ENCODE measurements at places on chromosomes 7 and 10.

- DNase-seq, result no peak
Measured at GRCh38 chr7:106082087-106082854, 29.8 kb downstream of the SYPL1 start.

- no peak for DNase-seq
Measured at GRCh38 chr7:8295638-8296361, 33.8 kb upstream of the ICA1 start.

GRCh38 chr10:31770307-31770902 lies 158.2 kb downstream of the ARHGAP12 start:
- peak; percentile 67 for DNase-seq

DNA sequence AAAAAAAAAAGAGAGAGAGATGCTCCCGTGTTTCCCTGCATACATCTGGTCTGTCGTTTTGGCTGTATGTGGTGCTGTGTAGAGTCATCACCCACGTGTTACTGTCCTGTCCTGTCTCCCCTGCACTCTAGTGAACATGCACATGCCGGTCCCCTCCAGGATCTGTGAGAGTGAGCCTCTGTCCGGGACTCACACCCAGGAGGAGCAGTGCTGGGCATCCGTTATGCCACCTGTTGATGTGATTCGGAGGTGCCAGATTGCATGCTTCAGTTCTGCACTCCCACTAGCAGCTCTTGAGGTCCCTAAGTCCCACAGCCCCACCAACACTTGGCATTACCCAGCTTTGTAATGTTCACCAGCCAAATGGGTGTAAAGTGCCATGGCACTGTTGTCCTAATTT lies 16.4 kb downstream of the GHRHR start:
- DNase-seq, result no peak

- no peak for DNase-seq
Measured at GRCh38 chr7:133237545-133237944, 15.3 kb upstream of the EXOC4 start.

GRCh38 chr10:113175756-113176651 lies 226.0 kb downstream of the TCF7L2 start:
- no peak for DNase-seq

DNA sequence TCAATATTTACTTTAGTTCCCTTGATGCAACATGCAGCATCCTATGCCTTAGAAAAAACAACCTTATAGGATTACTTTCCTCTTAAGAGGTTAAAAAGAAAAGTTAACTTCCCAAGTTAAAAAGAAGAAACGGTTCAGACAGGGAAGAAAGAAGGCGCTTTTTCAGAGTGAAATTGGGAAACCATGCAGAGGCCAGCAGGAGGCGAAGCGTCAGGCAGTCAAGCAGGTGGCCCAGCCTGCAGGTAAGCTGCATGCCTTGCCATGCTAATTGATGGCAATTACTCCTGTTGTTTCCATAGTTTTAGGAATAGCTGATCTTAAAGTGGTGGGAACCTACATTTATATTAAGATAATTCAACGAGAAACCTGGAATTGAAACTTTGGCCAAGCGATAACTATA lies 302.6 kb upstream of the SP4 start:
- DNase-seq, result no peak

GRCh38 chr10:113169853-113170460 lies 219.9 kb downstream of the TCF7L2 start:
- DNase-seq, result no peak

GRCh38 chr10:78458983-78459638 lies 425.4 kb downstream of the RPS24 start:
- DNase-seq, result no peak

- DNase-seq, result no peak
Measured at GRCh38 chr10:104773105-104773504, 132.0 kb downstream of the SORCS3 start.

GRCh38 chr7:151839451-151839921 lies 37.4 kb downstream of the PRKAG2 start:
- peak; percentile 32 for DNase-seq

GRCh38 chr7:90432752-90433151 lies 29.5 kb downstream of the CLDN12 start:
- DNase-seq, result no peak

DNA sequence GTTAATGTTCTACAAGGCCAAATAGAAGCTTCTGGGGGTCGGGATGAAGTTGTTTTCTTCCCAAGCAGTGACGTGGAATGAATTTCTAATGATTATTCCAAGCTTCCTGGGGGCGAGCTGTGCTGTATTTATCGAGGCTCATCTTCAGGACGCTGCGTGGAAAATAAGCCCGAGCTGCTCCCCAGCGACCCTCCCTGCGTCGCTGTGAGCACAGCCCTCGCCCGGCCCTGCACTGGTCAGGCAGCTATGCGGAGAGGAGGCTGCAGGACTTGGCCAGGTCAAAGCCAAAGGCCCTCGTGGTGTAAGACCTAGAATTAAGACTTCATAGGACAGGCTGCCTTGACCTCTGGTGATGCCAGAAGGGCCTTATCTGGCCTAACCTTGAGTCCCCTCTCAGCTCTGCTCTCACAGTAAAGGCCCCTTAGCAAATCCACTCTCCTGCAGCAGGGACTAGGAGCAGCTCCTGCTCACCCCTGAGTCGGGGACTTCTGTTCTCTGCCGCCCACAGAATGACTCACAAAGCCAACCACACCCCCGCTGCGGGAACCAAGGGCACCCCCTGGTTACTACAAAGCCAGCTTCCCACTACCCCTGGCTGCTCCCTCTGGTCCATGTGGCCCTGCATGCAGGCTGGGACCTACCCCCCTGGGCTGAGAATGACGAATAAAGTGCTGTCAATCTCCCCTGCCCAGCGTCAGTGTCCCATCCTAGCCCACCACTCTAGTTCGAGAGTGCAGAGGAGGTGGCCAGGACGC lies 501.6 kb downstream of the TCERG1L start:
- DNase-seq, result no peak

GRCh38 chr7:45162943-45163691 lies 5.5 kb downstream of the RAMP3 start:
- DNase-seq, result peak; percentile 16

DNA sequence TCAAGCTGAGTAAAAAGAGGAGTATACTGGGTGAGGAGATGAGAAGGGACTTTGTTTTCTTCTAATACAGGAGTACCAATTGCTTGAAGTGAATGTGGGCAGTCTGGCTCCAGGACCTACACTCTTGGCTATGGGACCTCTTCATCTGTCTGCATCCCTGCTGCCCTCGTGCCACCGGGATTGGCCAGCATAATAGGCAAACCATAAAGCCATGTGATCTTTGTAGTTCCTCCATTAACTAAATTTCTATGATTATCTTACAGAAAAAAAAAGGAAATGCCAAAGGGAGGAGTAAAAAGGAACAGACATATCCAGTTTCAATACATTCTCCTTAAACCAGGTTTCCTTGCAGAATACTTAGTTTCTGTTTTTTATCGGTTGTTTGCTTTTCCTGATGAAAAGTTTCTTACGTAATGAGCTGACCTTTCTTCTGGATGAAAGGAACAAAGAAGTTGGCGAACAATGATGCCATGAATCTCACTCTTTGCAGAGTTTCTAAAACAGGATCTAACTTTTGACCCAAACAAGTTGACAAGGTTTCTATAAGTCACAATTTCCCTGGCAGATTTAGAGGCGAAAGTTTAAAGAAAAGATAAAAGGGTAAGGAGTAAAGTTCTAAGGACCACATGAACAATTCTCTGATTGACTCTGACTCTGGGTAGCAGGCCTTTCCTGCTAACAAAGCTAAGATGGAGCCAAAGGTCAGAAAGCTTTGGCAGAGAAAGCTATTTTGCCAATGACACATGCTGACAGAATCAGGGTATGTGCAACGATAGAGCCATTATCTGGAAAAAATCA lies 54.1 kb downstream of the LAMB1 start:
- no peak for DNase-seq

DNA sequence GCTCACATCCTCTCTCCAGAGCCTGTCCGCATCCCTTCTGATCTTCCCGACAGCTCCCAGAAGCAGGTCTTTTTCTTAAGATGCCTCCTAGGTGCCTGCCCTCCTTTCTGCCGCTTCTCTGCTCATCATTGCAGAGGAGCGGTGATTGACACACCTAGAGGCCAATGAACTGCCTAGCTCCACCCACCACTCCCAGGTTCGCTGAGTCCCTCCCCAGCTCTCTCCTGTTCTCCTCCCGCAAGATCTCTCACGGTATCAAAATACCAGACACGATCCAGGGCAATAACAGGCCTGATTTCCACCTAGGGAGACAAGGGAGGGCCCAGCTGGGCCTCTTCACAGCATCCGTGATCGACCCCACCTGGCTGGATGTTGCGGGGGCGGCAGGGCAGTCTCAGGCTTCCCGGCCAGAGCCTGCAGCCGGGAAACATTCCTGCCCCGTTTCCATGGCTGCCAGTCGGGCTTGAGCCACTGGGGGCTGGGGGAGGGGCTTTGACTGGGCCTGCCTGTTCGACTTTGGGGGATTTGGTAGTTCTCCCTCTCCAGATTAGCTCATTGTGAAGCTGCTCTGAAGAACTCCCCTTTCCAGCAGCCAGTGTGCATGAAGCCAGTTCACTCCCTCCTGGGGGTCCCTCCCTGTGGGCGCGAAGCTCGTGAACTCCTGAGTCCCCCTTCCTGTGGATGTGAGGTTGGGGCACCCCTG lies 373.5 kb downstream of the RPS24 start:
- peak; percentile 90 for DNase-seq

DNA sequence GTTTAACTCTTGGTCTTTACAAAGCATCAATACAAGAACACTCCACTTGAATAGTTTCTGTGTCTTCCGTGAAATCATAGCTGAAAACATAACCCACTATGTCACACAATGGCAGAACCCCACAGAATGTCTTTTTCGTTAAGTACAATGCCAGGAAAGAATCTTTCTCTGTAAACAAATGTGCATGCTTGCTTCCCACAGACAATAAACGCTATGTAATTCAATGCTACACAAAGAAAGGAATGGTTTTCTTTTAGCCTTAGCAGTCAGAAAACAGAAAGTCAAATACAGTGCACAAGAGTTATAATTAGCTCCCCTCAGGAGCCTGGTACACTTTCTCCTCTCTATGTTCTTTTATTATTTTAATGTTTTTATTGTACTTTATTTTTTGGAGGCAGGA lies 186.1 kb downstream of the SRPK2 start:
- no peak for DNase-seq

- DNase-seq, result no peak
Measured at GRCh38 chr10:3323865-3324498, 151.4 kb upstream of the PITRM1 start.

GRCh38 chr7:45681596-45682357 lies 107.6 kb downstream of the ADCY1 start:
- no peak for DNase-seq

DNA sequence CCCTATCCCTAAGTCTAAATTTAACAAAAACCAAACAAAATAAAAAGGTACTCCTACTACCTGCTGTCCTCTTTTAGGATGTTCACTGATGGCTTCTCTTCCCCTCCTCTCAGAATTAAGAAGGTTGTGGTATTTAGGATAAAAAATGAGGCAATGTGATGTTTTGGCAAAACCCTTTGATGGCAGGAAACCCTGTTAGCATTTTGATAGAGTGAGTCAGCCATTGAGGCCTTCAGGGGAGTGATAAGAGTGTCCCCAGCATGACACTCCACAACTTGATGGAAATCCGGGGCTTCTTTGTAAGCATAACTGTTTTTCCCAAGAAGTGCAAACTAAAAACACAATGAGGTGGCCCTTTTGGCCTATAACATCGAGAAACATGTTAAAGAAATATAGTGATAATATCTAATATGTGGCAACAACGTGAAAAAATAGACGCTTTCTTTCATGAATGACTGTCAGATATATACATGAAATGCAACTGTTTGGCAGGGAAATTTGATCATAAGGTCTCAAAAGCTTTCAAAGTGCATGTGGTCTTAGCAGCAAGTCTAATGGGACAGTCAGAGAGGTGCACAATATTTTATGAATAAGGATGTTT lies 55.0 kb downstream of the PRTFDC1 start:
- no peak for DNase-seq

All from Right ventricle myocardium superior (tissue), 1 donor.